ENCODE measurements at places on chromosomes 7 and 10.

DNA sequence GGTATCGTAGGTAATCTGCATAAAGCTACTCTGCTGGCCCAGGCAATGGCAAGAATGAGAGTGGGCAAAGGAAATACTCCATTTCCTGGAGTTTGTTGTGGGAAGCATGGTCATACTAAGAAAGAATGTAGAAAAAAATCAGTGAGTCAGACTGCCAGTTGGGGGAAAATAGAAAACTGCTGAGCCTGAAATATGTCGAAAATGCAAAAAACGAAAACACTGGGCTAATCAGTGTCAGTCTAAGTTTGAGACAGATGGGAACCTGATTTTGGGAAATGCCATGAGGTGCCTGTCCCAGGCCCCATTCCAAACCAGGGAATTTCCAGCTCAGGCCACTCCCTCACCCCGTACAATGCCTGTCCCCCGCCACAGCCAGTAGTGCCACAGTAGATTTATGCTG lies 150.0 kb downstream of the ZNF33B start:
- no peak for DNase-seq

- DNase-seq, result no peak
Observed at GRCh38 chr10:113980408-113981087, 63.1 kb upstream of the ADRB1 start.

GRCh38 chr7:84251277-84251781 lies 56.7 kb upstream of the SEMA3A start:
- DNase-seq, result no peak

- no peak for DNase-seq
Observed at GRCh38 chr7:18770154-18770811, 274.7 kb downstream of the HDAC9 start.

GRCh38 chr10:97705006-97705670 lies 8.4 kb upstream of the MARVELD1 start:
- DNase-seq, result no peak

- no peak for DNase-seq
Observed at GRCh38 chr7:116354171-116354545, 143.8 kb downstream of the TES start.

GRCh38 chr7:148711191-148712102 lies 12.7 kb downstream of the CUL1 start:
- DNase-seq, result no peak

GRCh38 chr7:123717689-123718088 lies 31.1 kb downstream of the WASL start:
- no peak for DNase-seq

GRCh38 chr7:30938435-30939316 lies 25.1 kb upstream of the GHRHR start:
- peak; percentile 39 for DNase-seq

GRCh38 chr7:70694434-70694970 lies 437.4 kb upstream of the GALNT17 start:
- DNase-seq, result peak; percentile 66

- DNase-seq, result no peak
Observed at GRCh38 chr7:93544691-93545090, 29.8 kb downstream of the CALCR start.

DNA sequence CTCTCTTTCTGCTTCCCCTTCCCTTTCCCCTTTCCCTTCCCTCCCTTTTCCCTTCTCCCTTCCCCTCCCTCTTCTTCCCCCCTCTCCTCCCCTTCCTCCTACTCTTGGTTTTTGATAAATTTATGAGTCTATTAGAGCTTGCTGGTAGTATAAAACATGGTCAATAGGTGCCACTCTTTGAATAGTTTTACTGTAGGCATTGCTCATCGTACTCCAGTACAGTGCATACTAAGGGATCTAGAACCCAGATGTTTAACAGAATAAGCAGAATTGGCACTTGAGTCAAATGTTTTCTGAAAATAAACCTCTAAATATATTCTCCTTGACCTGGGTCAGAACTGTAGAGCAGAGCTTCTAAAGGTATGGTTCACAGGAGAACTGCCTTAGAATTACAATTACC lies 126.7 kb downstream of the SORCS3 start:
- no peak for DNase-seq

GRCh38 chr7:155405399-155406318 lies 52.3 kb upstream of the EN2 start:
- no peak for DNase-seq

Measured in putamen (tissue), 1 donor.